ENCODE measurements at places on chromosomes 11 and 22. TPM values are rescaled to one million over a fixed set of nuclear protein-coding genes. Genes with fewer than 3 reads are reported as not detected.
A peak's percentile ranks its signal among the peaks of the same experiment; 100 is the strongest.

DNA sequence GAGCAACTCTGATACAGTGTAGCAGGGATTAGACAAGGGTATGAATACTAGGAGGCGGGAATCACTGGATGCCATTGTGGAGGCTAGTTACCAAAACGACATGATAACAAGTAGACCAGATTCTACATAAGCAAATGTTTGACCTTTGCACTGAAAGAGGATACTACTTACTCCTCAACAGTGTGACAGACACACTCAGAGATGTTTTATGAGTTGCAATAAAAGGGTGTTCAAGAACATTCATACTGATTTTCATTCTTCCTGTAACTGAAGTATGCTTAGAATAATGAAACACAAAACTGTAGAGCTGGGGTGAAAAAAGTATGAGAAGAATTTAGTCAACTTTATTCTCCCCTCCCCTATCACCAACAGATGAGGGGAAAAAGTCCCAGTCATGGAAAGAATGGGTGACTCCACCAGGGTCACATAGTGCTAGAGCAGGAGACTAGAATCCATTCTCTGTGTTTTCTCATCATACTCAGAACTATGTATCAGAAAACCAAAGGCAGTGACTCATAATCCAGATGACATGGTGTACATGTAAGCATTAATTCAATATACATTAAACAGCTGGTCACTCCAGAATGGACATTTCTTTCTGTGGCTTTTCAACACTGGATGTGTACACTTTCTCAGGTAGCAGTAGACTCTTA, 32.8 kb downstream of the ARHGAP20 start:
- H3K4me3 ChIP-seq: no peak overlapping the region
- no peaks in the 10 kb centered on the region for H3K27me3 ChIP-seq
- no peak for DNase-seq
- H3K27ac ChIP-seq: no peak overlapping the region
- no peaks in the 10 kb centered on the region for H3K4me1 ChIP-seq
- H3K36me3 ChIP-seq: no peaks in the 10 kb centered on the region

DNA sequence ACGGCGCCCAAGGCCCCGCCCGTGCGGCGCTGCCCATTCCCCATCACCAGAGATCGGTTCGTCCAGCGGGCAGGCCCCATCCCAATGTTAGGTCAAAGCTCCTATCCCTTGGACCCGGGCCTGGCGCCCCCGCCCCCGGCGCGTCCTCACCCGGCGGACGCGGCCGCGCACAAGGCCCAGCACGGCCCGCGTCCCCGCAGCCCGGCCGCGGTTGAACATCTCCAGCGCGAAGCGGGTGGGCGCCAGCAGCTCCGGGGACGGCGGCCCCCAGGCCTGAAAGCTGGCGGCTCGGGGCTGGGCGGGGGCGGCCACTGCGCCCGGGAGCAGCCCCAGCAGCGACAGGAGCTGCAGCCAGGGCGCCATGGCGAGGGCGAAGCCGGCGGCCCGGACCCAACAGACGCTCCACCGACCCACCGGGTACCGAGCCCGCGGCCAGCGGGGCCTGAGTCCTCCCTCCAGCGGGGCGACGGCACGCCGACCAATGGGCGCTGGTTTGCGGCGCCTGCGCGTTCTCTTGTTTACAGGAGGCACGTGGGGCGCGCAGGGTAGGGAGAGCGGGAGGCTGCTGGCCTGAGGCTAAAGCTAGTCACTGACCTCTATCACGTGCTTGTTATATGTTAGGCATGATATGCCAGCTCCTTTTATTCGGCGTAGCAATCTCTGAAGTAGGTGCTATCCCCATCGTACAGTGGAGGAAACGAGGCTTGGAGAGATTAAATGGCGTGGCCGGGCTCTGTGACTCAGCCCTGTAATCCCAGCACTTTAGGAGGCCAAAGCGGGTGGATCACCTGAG, at the start of gene CTSF:
Gene CTSF, minus strand, starts transcription at position 483 of the 793 bp plus-strand sequence. Its CDS starts 120 bp downstream, at position 363.
- H3K36me3 ChIP-seq: peaks cover 18% of the 10 kb centered on the region
- no peak within 1 kb of the TSS for H3K27ac ChIP-seq
- H3K4me1 ChIP-seq: peaks cover 11% of the 10 kb centered on the region

DNA sequence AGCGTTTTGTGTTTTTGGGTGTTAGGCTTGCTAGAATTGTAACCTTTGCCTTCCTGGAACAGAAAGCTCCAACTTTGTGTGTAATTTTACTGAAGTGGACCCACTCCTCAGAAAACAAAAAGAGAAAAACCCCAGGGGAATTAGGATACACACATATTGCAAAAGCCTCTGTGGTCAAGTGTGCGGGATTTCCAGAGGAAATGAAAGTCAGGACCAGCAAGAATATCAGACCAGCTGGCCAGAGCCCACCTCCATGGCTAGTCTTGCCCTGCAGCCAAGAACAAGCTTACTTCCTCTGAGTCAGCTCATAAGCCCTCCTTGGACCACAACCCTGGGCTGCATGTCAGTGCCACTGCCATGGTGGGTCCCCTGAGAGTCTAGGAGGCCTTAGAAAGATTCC, 37.0 kb upstream of the FTH1 start:
- no peaks in the 10 kb centered on the region for H3K27me3 ChIP-seq
- no peak overlapping the region for H3K4me3 ChIP-seq
- no peak for DNase-seq
- H3K27ac ChIP-seq: no peak overlapping the region
- peaks cover 3% of the 10 kb centered on the region for H3K36me3 ChIP-seq

DNA sequence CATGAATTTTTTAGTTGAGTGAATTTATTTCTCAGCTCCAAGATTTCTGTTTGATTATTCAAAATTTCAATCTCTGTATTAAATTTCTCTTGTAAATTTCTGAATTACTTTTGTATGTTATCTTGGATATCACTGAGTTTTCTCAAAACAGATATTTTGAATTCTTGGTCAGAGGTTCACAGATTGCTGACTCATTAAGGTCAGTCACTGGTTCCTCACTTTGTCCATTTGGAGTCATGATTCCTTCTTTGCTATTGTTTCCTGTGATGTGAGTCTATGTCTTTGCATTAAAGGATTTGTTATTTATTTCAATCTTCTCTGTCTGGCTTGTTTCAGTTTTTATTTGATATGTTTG, 10.2 kb upstream of the IL17RA start:
- H3K27me3 ChIP-seq: no peaks in the 10 kb centered on the region
- no peak for DNase-seq
- no peaks in the 10 kb centered on the region for H3K36me3 ChIP-seq

The FREY1 gene
- total RNA-seq: 2.1 TPM

DNA sequence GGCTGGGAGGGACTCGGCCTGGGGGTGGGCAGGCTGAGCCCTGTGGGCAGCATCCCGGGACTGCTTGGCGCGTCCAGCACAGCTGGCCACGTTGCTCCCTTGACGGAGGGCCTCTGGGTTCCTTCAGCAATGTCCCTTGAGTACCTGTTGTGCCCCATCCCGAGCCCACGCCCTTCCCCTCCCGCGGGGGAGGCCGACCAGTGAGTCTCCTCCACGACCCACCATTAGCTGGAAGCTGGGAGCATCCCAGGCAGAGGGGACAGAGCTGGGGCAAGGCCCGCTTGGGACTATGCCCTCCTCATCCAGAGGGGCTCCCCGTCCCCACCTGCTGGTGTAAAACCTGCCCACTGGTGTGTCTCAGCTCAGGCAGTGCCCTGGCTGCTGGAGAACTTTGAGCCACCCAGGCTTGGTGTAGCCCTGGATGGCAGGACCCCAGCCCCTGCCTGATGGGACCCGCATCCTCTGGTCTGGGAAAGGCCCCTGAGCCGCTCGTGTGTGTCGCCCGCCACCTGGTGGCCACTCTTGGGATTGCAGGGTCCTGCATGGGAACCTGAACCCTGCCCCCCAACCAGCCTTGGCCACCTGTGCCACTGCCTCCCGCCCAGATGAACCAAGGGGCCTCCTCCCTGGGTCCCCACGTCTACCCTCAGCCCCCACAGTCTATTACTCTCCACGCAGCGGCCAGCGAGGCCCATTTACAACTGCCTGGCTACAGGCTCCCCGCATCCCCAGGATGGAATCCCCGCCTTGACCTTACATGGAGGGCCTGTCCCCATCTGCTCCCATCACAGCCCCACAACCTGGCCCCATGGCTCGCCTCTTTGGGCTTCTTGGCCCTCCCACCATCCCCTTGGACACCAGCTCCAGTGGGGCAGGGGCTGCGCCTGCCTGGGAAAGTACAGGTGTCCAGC, 16.6 kb upstream of the ARHGAP8 start:
- no peaks in the 10 kb centered on the region for H3K36me3 ChIP-seq
- no peaks in the 10 kb centered on the region for H3K27me3 ChIP-seq
- H3K4me1 ChIP-seq: no peaks in the 10 kb centered on the region
- H3K27ac ChIP-seq: no peak overlapping the region
- DNase-seq: peak; percentile 89

GRCh38 chr22:22407061-22407460, 101.5 kb downstream of the ZNF280B start:
- H3K4me3 ChIP-seq: no peak overlapping the region
- no peaks in the 10 kb centered on the region for H3K4me1 ChIP-seq
- DNase-seq: no peak
- H3K36me3 ChIP-seq: no peaks in the 10 kb centered on the region
- H3K27ac ChIP-seq: no peak overlapping the region

The MGAT3 gene
- 5.0 TPM for total RNA-seq

The TPP1 gene
- 37.2 TPM for total RNA-seq

The WNT7B gene
- total RNA-seq: 0.09 TPM

GRCh38 chr11:75194147-75194546, 43.2 kb downstream of the SLCO2B1 start:
- H3K4me3 ChIP-seq: no peak overlapping the region
- no peak for DNase-seq
- no peak overlapping the region for H3K27ac ChIP-seq
- no peaks in the 10 kb centered on the region for H3K4me1 ChIP-seq
- no peaks in the 10 kb centered on the region for H3K27me3 ChIP-seq
- H3K36me3 ChIP-seq: no peaks in the 10 kb centered on the region

The PLEKHA7 gene
- total RNA-seq: 21.0 TPM

GRCh38 chr11:788953-789940, 643 bp downstream of the CEND1 start:
- H3K4me3 ChIP-seq: peak overlapping the region; percentile 55
- H3K27ac ChIP-seq: no peak overlapping the region
- no peaks in the 10 kb centered on the region for H3K27me3 ChIP-seq
- no peaks in the 10 kb centered on the region for H3K4me1 ChIP-seq

GRCh38 chr22:22386602-22387385, 121.7 kb downstream of the ZNF280B start:
- DNase-seq: no peak
- peaks cover 85% of the 10 kb centered on the region for H3K27me3 ChIP-seq
- no peak overlapping the region for H3K4me3 ChIP-seq
- H3K36me3 ChIP-seq: no peaks in the 10 kb centered on the region
- no peaks in the 10 kb centered on the region for H3K4me1 ChIP-seq

DNA sequence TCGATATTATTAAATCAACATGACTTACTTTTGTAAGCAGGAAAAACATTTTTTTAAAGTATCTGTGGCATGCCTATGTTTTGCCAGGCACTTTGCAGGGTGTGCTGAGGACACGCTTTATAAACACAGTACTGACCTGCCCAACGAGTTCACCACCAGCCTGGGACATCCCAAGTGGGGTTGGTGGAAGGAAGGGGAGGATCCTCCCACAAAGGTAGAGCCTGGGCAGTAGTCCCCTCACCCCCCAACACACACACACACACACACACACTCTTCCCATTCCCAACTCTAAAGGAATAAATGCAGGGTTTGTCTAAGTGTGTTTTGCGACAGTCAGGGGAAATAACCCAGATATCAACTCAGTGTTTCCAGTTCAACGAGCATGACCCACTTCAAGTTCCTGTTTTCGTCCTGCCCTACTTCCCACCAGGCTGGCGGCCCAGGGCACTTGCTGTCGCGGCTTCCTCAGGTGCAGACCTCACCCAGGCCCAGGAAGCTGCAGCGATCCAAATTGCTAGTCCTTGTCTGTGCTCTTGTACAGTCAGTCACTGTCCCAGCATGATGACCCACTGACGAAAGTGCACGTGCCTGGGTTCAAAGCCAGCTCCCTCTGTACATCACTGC, 3.1 kb downstream of the CERK start:
- H3K4me3 ChIP-seq: no peak overlapping the region
- no peaks in the 10 kb centered on the region for H3K27me3 ChIP-seq
- peaks cover 9% of the 10 kb centered on the region for H3K4me1 ChIP-seq
- peaks cover 2% of the 10 kb centered on the region for H3K36me3 ChIP-seq

Measured in H9 (cell line).